Pons (tissue), 1 donor: ENCODE measurements at places on chromosomes 6 and 20.
A peak's percentile ranks its signal among the peaks of the same experiment; 100 is the strongest.

DNA sequence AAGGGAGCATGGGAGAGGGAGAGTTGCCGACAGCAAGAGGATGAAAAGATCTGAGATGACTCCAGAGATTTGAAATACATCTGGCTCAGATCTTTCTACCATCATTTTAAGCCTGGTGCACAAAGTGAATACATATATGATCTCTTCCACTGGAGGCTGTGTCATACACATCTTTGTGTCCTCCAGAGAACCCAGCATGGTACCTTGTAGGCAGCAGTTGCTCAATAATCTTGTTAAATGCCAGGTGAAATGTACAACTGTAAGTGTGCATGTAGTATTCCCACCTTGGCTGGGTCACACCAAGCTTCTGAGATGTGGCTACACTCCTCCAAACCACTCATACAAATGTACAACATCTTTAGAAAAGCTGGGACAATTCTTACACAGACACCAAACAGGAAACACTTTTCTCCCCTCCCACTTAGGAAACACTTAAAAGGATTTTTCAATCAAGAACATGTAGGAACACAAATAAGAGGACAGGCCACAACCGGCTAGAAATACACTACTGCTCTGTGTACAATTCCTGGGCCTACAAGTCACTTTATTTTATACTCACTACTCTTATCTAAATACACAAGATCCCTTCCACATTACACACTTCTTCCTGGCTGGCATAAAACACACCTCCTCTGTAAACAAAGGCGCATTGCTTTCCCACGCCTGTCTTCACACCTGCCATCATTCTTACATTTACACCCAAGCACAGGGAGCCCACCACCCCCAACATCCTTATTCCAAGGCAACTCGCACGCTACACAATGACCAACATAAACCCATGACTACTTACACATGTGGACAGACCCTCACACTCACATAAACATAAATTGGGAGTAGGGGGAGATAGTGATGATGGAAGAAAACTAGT, 3.8 kb upstream of the IER3 start:
- no peak for DNase-seq

DNA sequence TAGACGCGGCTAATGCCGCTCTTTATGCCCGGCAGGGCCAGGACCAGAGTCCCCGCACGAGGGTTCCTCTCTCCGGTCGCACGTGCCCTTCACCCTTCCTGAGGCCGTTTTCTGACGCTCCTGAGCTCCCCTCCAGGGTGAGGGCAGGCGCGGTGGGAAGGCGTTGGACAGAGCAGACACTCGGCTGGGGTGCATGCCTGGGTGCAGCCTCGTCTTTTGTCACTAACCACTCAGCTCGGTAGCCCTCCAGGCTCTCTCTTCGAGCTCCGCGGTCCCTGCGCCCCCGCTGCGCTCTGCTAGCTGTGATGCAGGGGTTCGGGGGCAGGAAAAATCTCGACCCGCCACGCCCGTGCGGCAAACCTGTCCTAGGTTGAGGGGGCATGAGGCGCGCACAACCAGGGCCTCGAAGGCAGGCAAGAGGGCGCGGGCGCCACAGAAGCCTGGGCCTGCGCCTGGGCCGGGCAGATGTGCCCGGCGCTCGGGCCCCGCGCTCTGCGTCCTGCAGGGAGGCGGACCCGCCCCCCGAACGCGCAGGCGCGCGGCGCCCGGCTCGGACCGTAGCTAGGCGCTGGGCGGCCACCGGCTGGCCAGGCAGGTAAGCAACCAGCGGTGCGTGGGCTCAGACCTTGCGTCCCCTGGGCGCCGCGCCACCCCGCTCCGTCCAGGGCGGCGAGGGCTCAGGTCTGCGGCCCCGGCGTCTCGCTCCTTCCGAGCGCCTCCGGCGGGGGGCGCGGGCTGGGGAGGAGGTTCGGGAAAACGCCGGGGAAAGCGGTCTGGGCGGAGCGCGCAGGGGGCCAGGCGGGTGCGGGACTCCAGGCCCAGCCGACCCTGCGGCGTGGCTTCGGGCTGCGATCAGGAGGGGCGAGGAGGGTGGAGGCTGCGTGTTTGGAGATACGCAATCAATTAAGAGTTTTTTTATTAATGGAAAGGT, at the start of gene L3MBTL1:
Gene L3MBTL1 (plus strand): TSS at position 548 of the 931 bp plus-strand sequence. CDS start 5,807 bp downstream, outside the sequence.
- no peak for DNase-seq

GRCh38 chr6:52233975-52234823, 10.1 kb downstream of the IL17F start:
- DNase-seq = peak; percentile 11

DNA sequence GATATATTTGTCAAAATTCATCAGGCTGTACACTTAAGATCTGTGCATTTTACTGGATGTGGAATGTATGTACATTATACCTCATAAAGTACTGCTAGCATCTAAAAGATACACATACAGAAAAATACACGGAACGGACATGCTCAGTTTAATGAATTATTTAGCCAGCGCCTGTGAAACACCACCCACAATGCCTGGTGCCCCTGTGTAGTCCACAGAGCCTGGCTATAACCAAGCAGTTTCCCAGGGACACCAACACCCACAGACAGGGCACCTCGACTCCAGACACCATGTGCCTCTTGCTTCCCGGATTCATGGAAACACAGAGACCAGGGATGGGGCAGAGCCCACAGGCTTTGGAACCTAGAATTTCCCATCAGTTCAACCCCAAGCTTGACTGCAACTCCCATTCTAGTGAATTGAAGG, 17.4 kb upstream of the ARMC12 start:
- no peak for DNase-seq

DNA sequence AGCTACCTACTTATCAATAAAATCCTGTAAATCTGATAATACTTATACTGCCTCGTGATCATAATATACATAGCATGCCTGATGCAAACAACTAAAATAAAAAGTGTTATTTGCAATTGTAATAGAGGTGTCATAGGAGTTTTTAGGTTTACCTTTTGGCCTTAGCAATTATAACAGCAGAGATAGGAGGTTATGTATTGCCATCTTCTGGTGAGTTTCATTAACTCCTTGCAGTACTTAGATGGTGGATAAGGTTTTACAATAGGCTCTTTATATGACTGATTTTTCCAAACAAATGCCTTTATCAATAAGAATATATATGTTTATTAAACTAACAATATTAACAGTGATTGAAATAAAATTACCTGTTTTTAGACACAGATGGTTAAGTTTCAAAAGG, 27.8 kb upstream of the MYCT1 start:
- peak; percentile 15 for DNase-seq
